GM23248 (cell line): ENCODE measurements at places on chromosomes 4 and X.
A peak's percentile ranks its signal among the peaks of the same experiment; 100 is the strongest.

DNA sequence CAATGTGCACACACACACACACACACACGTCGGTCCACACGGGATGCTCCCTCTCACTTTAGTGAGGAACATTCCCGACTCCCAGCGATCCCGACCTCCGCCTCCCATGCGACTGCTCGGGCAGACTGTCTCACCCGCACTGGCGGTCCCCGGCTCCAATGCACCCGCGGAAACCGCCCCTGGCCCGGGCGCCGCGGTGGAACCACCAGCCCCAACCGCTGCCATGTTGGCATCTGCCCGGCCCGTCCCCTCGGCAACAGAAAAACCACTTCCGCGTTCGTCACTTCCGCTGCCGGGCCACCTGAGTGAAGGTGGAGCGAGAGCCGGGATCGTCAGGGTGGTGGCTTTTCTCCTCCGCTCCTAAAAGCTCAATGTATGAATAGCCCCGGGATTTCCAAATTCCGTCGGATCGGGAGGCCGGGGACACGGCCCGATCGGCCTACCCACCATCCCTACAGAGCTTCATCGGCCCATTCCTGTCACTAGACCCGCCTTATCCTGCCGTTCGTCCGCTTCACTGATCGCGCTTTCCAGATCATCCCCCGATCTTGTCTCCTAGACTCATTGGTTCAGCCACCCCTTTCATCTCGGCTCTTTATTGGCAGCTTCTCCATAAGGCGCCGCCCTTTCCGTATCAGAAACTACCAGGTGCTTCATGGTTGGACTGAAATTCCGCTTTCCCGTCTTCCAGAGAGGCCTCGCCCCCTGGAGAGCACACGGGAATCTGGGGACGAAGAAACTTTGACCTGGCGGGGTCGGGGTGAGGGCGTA, at the start of gene SLC35A2:
Gene SLC35A2, minus strand, starts transcription at position 235 of the 771 bp plus-strand sequence. Its CDS starts 10 bp downstream, at position 225.
- peak; percentile 81 for DNase-seq

GRCh38 chrX:71320126-71320525, 18.6 kb downstream of the ITGB1BP2 start:
- no peak for DNase-seq

GRCh38 chrX:16814597-16814996, 28.3 kb downstream of the TXLNG start:
- no peak for DNase-seq

DNA sequence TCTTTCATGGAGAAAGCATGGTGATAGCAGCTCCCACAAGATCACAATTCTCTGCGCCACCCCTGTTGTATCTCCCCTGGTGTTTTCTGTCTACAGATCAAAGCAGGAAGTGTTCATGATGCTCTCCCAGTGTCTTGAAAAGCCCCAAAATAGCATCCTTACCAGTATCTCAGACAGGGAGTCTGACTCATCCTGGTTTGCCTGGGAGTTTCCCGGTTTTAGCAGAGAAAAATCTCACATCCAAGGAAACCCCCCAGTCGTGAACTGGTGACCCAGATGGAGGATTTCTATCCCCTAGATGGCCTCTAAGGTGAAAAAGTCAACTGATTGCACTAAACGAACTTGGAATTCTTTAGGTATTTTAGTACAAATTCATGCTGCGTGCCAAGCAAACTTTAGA, 64.3 kb upstream of the NR0B1 start:
- no peak for DNase-seq

DNA sequence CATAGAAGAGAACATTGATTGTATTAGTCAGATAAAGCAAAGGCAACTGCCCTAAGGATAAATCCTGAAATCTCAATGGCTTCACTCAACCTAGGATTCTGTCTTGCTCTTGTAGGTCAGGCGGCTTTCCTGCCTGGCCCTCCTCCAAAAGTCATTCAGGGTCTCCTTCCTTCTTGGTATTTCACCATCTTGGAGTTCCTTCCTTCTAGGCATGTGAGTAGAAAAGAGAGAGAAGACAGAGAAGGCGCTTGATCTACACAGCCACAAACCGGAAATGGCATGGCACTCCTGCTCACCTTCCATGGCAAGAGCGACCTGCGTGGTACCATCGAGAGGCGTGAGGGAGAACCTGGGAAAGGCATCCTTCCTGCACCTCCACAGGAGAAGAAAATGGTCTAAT, 45.3 kb upstream of the HELT start:
- DNase-seq = no peak

DNA sequence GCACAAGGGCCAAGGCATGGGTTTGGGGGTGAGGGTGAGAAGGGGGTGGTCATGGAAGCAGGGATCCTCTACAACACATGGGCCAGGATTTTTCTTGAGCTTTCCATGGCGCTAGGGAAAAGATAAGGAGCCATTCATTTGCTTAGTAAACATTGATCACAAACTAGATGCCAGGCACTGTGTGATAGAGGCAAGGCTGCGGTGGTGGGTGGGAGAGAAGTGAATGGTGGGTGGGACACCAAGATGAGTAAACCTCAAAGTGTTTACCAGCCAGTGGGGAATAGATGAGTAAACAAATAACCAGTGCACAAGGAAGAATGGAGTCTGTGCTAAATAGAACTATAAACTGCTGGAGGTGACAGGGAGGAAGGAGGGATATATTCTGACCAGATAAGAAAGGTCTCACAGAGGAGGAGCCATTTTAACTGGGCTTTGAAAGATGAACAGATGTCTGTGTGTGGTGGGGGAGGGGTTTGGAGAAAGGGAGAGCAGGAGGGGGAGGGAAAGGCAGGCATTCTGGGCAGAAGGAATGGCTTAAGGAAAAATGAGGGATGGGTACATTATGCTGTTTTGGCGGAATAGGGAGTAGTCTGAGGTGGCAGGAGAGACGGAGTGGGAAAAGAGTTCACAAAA, 48.0 kb upstream of the LAS1L start:
- no peak for DNase-seq

- no peak for DNase-seq
Measured at GRCh38 chr4:130703211-130703935, 1607.4 kb downstream of the C4orf33 start.

DNA sequence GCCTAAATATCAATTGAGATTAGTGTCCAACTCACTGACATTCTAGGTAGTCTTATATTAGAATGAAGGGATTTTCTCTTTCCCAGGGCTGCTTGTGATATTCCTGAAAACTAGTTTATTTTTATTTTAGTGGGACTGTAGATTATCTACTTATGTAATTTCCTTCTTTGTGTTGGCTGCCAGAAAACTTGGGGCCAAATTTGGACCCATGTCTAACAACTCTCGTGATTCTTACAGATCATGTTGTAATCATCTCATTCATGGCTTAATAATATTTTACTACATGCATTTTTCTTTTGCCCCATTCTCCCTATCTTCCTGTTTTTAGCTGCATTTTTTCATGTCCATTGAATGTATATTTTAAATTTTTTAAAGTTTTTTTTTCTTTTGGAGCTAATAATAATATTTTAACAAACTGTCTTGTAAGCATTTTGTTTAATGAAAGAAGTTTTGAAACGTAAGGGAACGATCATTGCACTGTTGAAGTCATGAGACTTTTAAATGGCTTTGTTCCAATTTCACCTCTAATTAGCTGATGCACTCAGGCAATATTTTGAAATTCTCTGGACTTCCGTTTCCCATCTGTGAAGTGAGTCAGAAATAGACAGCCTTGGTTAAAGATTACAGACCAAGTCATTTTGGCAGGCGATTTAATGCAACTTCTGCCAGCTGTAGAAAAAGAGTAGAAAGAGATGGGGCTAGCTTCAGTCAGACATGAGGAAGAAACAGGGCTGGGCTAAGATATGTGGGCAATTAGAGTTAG, 14.3 kb upstream of the TDO2 start:
- peak; percentile 92 for DNase-seq

GRCh38 chrX:154840856-154841255, 6.4 kb upstream of the SMIM9 start:
- peak; percentile 64 for DNase-seq

GRCh38 chrX:70354716-70355115, 64.8 kb downstream of the KIF4A start:
- DNase-seq = no peak

GRCh38 chr4:76679691-76680090, 218.3 kb downstream of the SOWAHB start:
- DNase-seq = no peak

DNA sequence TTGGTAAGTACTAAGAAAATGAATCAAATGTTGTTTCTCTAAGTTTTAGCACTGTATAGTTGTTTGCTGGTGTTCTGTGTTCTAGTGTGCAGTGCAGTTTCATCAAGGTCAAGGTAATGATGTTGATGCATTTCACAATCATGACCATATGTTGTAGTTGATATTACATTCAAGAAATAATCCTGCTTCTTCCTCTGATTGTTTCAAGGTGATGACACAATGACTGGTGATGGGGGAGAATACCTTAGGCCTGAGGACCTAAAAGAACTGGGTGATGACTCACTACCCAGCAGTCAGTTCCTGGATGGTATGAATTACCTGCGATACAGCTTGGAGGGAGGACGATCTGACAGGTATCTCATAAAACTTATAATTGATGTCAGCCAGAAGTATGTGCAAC, 261.6 kb downstream of the ANK2 start:
- no peak for DNase-seq

- peak; percentile 55 for DNase-seq
Measured at GRCh38 chr4:85738721-85739120, 263.8 kb downstream of the ARHGAP24 start.

GRCh38 chr4:189656641-189657040, 284.0 kb upstream of the FRG1 start:
- DNase-seq = no peak

GRCh38 chrX:57380026-57380796, 93.7 kb downstream of the FAAH2 start:
- DNase-seq = no peak

DNA sequence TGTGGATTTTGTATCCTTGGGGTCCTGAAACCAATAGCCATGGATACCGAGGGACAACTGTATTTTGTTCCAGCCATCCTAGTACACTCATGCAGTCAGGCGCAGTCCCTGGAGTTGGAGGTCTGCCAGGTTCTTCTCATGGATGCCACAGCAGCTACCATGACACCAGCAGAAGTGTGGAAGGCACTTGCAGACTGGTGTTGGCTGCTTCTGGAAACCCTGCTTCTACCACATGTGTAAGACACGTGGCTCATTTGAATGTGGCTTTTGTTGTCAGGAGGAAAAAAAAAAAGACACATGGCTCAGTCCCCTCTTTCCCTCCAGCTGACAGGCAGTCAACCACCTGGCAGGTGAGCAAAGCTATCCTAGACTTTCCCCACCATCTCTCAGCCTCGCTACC, 19.4 kb downstream of the DRD5 start:
- no peak for DNase-seq

GRCh38 chr4:15963001-15963451, at the start of gene FGFBP2:
Gene FGFBP2 (minus strand): TSS chr4:15963175. CDS start chr4:15963129, 46 bp downstream.
- DNase-seq = peak; percentile 78

DNA sequence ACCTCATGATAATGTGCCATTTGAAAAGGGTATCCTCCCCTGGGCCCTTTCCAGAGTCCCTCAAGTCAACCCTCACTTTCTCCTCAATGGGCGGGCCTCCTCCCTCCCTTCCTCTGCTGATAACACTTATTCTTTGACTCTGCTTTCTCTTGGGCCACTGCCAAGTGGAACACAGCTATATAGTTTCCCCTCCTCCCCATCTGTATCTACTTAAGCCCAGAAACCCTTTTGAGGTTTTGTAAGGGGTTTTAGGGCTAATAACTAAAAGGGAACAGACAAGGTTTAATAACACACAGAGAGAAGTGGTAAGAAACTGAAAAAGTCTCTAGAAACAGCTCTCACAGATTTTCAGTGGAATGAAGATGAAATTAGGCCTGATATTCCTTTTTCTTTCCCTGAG, 116.7 kb downstream of the GPC3 start:
- no peak for DNase-seq

DNA sequence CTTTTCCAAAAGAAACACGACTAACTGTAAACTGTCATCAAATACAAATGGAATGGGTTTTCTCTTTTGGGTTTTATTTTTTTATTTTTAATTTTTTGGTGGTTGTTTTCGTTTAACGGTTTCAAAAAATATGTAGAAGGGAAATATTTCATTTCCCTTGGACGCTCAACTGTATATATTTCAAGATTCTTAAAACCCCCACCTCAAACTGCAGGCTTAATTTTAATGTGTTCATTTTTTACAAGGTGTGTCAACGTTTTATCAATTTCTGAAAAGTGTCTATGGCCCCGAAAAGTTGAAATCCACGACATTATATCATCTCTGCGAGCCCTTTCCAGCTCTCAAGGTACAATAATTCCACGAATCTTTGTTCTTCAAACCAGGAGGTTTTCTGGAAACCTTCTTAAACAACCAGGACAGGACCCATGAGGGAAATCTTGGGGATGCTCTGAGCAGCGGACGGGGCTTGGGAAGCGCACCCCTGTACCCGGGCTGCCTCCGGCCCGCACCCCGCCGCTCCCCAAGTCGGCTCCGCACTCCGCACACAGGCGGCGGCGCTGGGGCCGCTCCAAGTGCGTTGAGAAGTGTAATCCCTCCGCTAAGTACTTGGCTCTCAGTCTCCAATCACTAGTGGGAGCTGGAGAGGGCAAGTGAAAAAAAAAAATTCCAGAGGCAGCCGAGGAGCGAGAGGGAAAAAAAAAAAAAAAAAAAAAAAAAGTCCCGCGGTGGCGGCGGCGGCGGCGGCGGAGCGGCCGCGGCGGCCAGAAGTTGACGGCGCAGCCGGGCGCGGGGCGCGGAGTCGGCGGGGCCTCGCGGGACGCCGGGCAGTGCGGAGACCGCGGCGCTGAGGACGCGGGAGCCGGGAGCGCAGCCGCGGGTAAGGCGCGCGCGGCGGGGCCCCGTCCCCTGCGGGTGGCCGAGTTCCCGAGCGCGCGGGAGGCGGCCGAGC, at the start of gene BMPR1B:
Gene BMPR1B, plus strand, starts transcription at position 764 of the 949 bp plus-strand sequence. CDS start 346,470 bp downstream, outside the sequence.
- peak; percentile 82 for DNase-seq

DNA sequence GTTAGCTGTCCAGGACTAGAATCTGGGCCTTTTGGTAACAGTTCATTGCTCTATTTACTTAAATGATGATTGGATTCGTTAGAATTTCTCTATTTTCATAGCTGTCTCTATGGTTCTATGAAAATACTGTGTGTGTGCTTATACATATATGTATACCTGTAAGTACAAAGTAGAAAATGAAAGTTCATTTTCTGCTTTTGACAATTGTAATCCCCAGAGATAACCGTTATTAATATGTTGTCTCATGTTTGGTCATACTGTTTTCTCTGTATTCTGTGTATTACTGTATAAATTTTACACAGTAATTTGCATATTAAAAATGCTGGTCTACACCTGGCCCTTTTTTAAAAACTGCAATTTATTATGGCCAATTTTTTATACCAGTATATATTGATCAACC, 55.4 kb downstream of the CLCN3 start:
- DNase-seq = no peak

GRCh38 chr4:13527192-13527980, 16.9 kb downstream of the NKX3-2 start:
- DNase-seq = no peak

GRCh38 chr4:1325176-1325480, 21.9 kb upstream of the UVSSA start:
- no peak for DNase-seq

DNA sequence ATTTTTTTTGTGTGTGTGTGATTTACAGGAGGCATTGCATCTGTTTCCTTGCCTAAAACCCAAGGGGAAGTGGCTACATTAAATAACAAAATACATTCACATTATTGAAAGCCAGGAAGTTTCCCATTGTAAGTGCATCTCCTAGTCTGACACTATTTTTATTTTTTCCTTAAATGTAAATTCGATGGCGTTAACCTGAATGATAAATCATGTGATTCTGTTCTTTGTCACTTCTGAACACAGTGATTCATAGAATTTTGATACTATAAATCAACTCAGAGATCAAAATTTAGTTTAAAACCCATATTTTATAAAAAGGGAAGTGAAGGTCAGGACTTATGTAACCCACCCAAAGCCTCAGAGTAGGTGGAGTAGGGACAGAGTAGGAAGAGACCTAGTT, 258.1 kb downstream of the GABRG1 start:
- no peak for DNase-seq

GRCh38 chrX:118115953-118116712, 477 bp downstream of the KLHL13 start:
- DNase-seq = no peak

- DNase-seq = peak; percentile 61
Measured at GRCh38 chrX:110407910-110408545, 49.4 kb downstream of the RTL9 start.
